ENCODE measurements at places on chromosomes 16 and 17. TPM values are rescaled to one million over a fixed set of nuclear protein-coding genes. Genes with fewer than 3 reads are reported as not detected.

CRYM gene
- 1.3 TPM for total RNA-seq

INCA1 gene
- 1.3 TPM for total RNA-seq

KRTAP2-2 gene
- total RNA-seq, result not detected

SCARF1 gene
- 0.16 TPM for total RNA-seq

IRX6 gene
- total RNA-seq, result not detected

GPR139 gene
- total RNA-seq, result not detected

NUPR1 gene
- total RNA-seq, result 15.5 TPM

TAC4 gene
- not detected for total RNA-seq

DNAI2 gene
- total RNA-seq, result not detected

ST3GAL2 gene
- 26.2 TPM for total RNA-seq

MPRIP gene
- total RNA-seq, result 249 TPM

DUXB gene
- total RNA-seq, result not detected

KIF19 gene
- not detected for total RNA-seq

CCT6B gene
- 1.9 TPM for total RNA-seq

KCNJ16 gene
- 0.23 TPM for total RNA-seq

NOXO1 gene
- 0.29 TPM for total RNA-seq
